Retinal pigment epithelial cell (primary cell): ENCODE measurements at places on chromosomes 1 and 21.

DNA sequence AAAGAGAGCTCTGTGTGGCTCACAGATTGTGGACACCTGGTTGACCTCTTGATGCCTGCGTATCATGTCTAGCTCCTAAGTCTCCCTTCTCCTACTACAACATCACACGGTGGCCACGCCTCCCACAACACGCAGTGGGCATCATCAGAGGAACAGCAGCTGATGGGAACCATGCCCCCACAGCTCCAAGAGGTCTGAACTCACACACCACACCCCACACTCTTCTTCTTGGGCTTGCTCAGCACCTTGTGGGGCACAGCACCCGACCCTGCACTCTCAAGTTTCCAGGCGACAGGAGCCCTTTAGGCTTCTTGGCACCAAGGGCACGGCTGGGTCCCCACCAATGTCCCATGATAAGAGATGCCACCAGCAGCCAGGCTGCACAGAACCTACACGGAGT lies 18.8 kb upstream of the CDCP2 start:
- DNase-seq: no peak

- no peak for DNase-seq
Measured at GRCh38 chr1:8152731-8153702, 126.9 kb upstream of the ERRFI1 start.

GRCh38 chr1:115669886-115670285 lies 28.1 kb downstream of the VANGL1 start:
- no peak for DNase-seq

- no peak for DNase-seq
Measured at GRCh38 chr1:93592551-93592949, 89.1 kb downstream of the BCAR3 start.

DNA sequence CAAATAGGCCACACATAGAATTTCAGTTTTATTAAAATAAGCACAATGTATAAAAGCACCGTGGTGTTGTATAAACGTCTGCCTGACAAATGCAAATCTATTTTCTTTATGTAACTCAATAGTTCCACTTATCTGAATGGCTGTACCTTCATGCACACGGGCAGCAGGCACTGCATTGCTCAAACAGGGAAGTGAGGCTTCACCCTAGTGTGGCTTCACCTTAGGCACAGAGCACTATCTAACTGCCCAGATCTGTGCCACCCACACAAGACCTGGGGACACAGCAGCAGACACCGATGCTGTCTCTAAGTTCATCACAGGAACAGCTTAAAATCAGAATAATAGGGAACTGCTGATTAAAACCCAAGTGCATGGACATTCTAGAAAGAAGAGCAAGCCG lies 6.0 kb upstream of the KNCN start:
- no peak for DNase-seq

- no peak for DNase-seq
Measured at GRCh38 chr21:26169061-26169610, 1.4 kb downstream of the APP start.

DNA sequence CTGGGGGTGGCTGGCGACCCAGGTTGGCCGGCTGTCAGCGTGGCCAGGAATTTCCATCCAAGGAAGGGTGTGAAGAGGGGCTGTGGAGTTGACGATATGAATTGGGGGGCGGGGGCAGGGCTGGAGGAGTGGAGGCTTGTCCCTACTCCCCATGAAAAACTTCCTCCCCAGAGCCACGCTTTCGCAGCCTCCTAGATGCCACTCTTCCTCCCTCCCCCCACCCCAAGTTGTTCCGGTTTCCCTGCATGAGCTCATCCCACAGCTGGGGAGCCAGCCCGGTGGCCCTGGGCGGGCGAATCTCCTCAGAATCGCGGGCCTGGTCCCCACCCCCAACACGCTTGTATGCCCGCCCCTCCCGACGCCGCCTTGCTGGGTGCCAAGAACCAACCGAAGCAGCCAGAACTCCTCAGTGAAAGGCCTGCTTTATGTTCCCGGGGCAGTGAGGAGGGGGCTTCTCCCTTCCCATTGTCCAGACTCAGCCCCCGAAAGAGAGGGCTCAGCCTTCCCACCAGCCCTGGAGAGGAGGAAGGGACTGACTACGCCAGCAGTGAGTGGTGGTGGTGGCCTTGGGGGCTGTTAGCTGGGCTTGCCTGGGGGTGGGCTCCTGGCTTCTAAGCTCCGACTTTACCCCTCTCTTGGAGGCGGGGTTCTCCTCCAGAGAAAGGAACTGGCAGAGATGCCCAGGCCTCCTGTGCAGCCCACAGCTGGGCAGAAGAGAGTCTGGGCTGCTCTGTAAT lies 1.8 kb upstream of the CSMD2 start:
- DNase-seq: no peak

GRCh38 chr1:159980786-159981185 lies 26.7 kb upstream of the SLAMF9 start:
- DNase-seq: no peak

- no peak for DNase-seq
Measured at GRCh38 chr1:196477262-196477661, 131.0 kb downstream of the KCNT2 start.

DNA sequence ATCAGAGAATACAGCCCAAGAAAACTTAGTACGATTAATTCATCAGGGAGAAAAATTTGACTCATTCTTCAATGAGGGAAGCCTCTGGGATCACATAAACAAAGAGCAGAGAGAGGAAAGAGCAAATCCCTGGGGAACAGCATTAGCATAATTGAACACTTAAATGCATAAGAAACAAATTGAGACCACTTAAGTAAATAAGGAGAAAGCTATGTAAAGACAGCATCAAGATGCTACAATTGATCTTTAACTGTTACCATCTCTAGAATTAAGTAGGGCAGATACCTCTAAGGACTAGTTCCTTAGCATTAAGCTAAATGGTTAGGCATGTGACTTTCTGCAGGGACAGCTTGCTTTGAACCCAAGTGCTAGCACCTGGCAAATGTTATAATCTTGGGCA lies 265.1 kb upstream of the NEGR1 start:
- no peak for DNase-seq

DNA sequence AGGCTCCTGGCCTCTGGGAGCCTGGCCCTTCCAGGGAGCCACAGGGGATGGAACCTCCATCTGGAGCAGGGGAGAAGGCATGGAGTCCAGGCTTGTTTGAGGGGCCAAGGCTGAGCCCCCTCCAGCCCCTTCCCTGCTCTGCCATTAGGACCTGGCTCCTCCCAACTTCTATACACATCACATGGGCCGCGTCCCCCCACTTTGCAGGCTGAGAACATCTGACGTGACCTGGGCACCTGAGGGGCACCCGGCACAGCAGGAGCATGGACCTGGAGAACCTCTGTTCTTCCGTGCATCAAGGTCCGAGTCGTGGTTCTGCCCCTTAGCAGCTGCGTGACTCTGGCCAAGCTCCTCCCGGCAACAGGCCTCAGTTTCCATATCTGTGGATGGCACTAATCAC lies 3.9 kb upstream of the AIRE start:
- DNase-seq: no peak
